AG04449 (cell line): ENCODE measurements at places on chromosomes 3 and 15.

DNA sequence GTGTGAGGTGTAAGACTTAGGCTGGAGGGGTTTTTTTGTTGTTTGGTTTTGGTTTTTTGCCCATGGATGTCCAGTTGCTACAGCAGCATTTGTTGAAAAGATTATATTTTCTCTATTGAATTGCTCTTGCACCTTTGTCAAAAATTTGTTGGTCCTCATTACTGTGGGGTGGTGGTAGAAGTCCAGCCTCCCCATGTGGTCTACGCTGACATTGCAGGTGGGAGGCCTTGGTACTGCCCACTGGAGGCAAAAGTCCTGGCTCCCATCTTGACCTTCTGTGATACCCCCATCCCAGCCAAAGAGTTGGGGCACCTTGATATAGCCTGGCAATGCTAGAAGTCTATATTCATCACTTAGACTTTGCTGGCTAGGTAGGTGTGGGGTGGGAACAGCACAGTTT, 5.4 kb upstream of the RAB6B start:
- no peak for DNase-seq

DNA sequence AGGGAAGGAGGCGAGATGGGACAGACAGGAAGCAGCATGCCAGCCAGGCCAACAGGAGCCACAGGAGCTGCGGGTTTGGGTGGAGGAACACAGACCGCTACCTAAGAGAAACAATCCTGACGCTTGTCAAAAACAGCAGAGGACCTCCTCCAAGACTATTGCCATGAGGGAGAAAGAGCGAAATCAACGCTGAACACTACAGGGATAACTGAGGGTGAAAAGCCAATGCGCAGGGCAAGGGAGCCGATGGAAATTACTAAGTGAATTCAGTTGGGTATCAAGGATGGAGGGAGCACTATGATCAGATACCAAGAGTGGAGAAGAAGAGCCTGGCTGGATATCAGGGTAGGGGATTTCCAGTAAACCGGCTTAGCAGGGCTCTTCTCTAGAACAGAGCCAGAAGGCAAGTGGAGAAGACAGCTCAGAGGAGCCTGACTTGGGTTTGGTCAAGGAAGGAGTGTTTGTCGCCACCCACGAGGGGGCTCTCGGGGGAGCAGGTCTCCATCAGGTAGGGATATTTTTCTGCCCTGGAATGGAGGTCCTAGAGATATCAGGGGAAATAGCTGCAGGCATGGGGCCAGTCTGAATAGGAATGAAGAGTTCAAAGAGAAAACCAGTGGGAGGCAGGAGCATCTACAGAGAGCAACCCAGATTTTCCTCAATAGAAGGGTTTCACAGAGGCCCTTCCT, 48.4 kb downstream of the SLC41A3 start:
- DNase-seq: no peak

GRCh38 chr3:64642327-64643151, 45.3 kb downstream of the ADAMTS9 start:
- no peak for DNase-seq

DNA sequence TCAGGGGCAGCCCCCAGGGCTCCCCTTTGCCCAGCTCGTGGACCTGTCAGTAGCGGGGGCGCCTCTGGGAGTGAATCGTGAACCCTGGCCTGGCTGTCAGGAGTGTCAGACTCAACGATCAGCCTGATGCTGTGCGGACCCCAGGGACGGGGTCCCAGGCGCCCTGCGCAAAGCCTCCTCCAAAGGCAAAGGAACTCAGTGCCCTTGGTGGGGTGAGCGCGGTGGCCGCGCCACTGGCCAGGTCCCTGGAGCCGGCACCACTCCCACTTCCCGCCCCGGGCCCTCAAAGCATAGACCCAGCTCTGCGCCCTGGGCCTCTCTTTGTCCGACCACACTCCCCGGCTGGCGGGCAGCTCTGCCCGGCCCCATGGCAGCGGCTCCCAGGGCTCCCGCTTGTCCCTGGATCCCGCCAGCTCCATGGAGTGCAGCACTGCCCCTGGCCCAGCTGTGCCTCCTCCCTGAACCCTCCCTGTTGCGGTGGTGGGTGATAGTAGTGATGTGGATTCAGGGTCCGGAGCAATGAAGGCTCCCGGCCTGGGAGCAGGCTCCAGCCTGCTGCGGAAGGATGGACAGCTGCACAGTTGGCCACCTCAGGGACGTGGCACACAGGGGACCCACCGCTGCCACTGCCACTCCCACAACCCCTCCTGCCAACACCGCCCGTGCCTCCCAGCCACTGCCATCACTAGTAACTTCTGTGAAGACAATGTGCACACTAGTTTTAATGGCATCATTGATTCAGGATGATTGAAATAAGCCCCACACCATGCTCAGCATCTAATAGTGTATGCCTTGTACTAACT, 263.8 kb downstream of the ZBBX start:
- DNase-seq: no peak

DNA sequence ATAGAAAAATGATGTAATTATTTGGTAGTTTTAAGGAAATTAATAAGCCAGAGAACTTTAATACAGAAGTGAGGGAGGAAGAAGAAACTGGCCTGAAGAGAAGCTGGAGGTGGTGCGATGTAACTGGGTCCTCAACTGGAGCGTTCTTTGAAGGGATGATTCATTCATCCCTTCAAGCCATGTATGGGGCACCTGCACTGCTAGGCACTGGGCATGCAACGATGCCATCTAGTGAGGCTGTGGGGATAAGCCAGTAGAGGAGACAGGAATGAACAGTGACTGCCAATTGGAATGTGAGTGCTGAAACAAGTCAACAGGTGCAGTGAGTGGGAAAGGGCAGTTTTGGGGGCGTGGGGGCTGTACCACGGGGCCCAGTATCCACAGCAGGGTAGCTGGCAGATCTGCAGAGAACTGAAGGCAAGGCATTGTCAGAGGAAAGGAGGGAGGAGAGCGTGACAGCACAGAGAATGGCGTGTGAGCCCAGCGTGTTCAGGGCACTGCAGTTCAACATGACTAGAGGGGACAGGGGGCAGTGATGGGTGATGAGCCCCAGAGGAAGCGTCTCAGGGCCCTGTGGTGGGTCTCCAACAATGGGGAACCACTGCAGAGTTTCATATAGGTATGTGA, 3.8 kb upstream of the KIF23 start:
- DNase-seq: no peak

DNA sequence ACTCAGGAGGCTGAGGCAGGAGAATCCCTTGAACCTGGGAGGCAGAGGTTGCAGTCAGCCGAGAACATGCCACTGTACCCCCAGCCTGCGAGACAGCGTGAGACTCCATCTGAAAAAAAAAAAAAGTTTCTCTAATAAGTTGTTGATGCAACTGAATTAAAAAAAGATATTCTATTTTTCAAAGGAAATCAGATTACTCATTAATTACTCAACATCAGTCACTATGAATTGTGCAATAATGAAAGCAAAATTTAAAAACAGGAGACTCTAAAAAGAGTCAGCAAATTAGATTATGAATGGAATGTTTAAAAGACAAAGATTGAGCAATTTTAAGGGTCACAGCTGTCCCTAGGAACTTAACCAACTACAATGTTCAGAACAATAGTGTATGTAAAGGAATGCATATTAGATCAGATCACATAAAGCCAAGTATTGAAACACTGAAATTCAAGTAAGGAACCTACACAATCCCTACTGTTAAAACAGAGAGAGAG, 60.2 kb upstream of the SLC4A7 start:
- no peak for DNase-seq

DNA sequence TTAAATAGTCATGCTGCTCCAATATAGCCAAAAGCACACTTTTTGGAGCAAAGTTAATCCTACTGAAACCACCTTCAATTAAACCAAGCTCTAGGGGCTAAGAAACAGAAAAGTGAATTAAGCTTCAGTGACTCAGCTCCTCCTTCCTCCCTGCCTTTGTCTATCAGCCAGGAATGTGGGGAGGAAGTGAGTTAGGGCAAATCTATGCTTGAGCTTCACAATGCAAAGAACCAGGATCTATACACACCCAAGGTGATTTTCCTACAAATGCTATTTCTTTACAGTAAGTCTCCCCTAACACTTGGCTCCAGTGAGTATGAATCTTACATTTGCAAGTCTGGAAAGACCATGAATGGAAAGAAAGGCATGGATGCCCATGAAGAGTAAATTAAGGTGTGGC, 212.1 kb downstream of the P3H2 start:
- peak; percentile 14 for DNase-seq

DNA sequence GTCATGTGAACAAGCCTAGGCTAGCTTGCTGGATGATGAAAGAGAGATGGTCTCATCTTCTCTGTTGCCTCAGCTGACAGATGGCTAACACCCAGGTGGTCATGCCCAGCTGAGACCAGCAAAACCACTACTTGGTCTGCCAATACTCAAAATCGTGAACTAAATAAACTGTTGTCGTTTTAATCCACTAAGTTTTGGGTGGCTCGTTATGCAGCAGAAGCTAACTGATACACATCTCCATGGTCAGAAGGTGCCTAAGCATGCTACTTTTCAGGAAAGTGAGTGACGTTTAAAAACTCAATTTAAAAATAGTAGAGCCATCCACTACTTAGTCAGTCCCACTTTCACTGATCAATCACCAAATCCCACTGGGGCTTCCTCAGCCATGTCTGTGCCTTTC, 52.8 kb downstream of the CCR4 start:
- DNase-seq: no peak

DNA sequence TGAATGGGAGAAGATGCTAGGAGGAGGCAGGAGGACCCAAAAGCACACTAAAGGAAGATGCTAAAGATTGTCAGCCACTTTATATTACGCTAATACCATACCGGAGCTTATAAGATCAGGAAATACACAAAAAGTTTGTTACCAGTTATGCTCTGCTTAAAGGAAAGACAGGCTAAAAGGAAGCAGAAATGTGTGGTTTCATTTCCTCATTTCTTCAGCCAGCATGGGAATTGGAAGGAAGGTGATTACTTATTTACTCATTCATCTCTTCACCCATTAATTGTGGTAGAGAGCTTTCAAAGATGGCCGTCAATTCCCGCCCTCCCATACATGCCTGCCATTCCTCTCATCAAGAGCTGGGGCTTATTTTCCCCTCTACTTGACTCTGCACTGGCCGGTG, 26.7 kb upstream of the TMEM158 start:
- DNase-seq: no peak

DNA sequence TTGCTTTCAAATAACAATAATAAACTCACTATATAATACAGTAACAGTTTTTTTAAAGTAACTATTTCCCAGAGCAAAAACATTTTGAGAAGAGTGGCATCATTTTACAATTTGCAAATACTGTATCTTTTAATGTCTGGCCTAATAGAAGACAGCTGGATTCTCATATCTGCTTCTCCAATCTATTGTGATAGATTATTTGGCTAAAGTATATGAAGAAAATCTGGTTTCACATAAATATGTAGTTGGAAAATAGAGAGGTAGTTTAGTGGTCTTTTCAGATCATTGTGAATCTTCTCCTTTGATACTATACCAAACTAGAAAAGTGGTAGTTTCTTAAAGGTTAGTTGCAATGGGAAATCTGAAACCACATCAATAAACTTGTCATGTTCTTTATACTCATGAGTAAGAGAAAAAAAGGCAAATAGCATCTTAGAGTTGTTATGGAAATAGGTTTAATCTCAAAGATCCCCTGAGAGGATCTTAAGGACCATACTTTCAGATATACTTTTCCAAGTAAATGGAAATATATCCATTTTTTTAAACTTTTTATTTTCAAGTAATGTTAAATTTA, 124.8 kb upstream of the NR2E3 start:
- DNase-seq: no peak

DNA sequence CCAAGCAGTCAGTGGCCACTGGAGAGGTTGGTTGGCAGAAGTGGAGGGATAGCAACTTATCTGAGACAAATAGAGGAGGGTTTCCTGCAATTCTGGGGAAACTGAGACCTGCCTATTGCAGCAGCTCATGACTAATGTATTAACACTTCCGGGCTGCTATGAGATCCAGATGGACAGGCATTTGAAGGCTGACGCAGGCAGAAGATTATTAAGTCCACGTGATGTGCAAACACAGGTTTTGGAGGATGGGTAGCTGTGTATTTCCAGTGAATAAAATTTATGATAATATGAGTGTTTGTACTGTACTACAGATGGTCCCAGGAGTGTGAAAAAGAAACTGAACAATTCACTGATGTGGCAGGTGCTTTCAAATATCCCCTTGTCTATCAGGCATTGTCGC, 28.5 kb upstream of the CFAP161 start:
- DNase-seq: no peak

DNA sequence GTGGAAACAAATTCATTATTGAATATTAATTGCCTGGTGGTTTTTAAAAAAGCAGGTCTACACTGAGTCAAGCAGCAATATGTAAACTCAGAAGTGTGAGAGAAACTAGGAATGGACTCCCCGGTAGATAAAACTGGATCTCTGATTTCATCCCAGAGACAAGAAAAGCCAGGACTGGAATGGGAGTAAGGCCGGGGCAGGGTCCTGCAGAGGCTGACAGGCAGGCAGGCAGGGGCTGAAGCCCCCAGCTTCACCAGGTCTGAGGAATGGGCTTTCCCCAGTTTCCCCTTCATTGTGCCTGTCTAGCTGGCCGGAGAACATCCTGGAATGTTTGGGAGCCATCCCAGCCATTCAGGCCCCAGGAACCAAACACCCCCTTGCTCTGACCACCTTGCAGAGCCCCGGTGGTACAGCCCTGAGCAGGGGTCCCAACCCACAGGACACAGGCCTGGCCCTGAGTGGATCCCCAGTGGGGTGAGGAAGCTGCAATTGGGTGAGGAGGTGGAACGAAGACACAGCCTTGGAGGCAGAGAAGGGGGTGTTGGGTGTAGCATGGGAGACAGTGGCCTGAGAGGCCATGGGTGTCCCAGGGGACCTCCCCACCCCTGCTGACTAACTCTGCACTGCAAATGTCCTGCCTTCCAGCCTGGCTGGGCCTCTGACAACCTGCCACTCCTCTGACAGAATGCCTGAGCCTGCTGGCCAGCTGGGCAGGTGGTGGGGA, 31.7 kb upstream of the XYLB start:
- no peak for DNase-seq

- no peak for DNase-seq
These were observed 510.8 kb downstream of the PLOD2 start for GRCh38 chr3:145650170-145650569.

DNA sequence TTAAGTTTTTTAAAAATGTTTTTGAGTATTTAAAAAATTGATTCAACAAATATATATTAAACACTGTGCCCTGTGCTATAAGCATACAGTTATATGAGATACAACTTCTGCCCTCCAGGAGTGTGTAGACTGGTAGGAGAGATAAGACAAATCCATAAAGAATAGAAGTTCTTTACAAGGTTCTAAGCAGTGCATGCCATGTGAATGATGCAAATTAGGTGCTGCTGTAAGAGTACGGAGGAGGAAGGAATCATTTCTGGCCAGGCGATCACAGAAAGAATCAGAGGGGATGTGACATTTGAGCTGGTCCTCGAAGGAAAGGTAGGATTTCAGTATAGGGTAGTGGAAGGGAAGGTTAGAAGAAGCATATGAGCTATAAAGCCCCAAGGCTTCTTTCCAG, 14.0 kb downstream of the MAPKBP1 start:
- no peak for DNase-seq

GRCh38 chr3:161430307-161430706, 59.0 kb upstream of the SPTSSB start:
- DNase-seq: no peak

GRCh38 chr3:33602829-33603228, 115.2 kb downstream of the CLASP2 start:
- DNase-seq: no peak
